ENCODE measurements at places on chromosomes 4 and X. TPM values are rescaled to one million over a fixed set of nuclear protein-coding genes. Genes with fewer than 3 reads are reported as not detected.

MFAP3L gene
- 5.9 TPM for total RNA-seq

RS1 gene
- not detected for total RNA-seq

RIBC1 gene
- 0.54 TPM for total RNA-seq

FRMPD3 gene
- 0.39 TPM for total RNA-seq

FOXO4 gene
- 4.8 TPM for total RNA-seq

TMEM47 gene
- 137 TPM for total RNA-seq

ZNF141 gene
- total RNA-seq: 20.8 TPM

SMARCA1 gene
- 79.2 TPM for total RNA-seq

HSD17B13 gene
- total RNA-seq: under 0.01 TPM

TCEAL7 gene
- 11.8 TPM for total RNA-seq

PKD2 gene
- total RNA-seq: 60.5 TPM

ESX1 gene
- total RNA-seq: not detected

BANK1 gene
- total RNA-seq: 3.1 TPM

ANK2 gene
- 87.4 TPM for total RNA-seq

CENPE gene
- 24.3 TPM for total RNA-seq

L1CAM gene
- 0.52 TPM for total RNA-seq

IGSF1 gene
- not detected for total RNA-seq

JAKMIP1 gene
- not detected for total RNA-seq

HSFX2 gene
- 0.22 TPM for total RNA-seq

TSPAN7 gene
- total RNA-seq: 0.11 TPM

NWD2 gene
- not detected for total RNA-seq

TMPRSS11D gene
- not detected for total RNA-seq

GAGE2A gene
- not detected for total RNA-seq

RAB33A gene
- 1.5 TPM for total RNA-seq

ANXA10 gene
- not detected for total RNA-seq

BCORL1 gene
- 2.0 TPM for total RNA-seq

SPINK2 gene
- total RNA-seq: not detected

TFDP3 gene
- total RNA-seq: not detected

GATA1 gene
- not detected for total RNA-seq

UGT2A1 gene
- not detected for total RNA-seq

AKAP4 gene
- total RNA-seq: not detected

OTC gene
- not detected for total RNA-seq

LRCH2 gene
- total RNA-seq: 2.0 TPM

TRIM75 gene
- not detected for total RNA-seq

FDCSP gene
- not detected for total RNA-seq

STATH gene
- total RNA-seq: not detected
